ENCODE measurements at places on chromosomes 11 and 22.

- DNase-seq = no peak
These were observed 27.5 kb downstream of the DSCAML1 start for GRCh38 chr11:117769533-117769932.

DNA sequence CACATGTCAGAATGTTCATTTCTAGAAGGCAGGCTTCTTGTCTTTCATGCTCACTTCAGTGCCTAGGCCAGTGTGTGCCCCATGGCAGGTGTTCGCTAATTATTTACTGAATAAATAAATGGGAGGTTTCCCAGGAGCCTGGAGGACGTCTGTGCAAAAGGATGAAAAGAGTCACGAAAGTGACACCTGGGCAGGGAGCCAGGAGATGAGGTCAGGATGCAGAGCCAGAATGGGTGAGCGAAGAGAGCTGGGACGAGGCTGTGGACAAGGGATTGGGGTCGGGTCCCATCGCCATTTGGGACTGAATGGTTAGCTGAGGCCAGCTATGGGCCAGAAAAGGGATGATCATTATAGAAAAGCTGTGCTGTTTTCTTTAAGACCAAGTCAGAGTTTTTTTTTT lies 560.4 kb downstream of the TBC1D22A start:
- DNase-seq = no peak

DNA sequence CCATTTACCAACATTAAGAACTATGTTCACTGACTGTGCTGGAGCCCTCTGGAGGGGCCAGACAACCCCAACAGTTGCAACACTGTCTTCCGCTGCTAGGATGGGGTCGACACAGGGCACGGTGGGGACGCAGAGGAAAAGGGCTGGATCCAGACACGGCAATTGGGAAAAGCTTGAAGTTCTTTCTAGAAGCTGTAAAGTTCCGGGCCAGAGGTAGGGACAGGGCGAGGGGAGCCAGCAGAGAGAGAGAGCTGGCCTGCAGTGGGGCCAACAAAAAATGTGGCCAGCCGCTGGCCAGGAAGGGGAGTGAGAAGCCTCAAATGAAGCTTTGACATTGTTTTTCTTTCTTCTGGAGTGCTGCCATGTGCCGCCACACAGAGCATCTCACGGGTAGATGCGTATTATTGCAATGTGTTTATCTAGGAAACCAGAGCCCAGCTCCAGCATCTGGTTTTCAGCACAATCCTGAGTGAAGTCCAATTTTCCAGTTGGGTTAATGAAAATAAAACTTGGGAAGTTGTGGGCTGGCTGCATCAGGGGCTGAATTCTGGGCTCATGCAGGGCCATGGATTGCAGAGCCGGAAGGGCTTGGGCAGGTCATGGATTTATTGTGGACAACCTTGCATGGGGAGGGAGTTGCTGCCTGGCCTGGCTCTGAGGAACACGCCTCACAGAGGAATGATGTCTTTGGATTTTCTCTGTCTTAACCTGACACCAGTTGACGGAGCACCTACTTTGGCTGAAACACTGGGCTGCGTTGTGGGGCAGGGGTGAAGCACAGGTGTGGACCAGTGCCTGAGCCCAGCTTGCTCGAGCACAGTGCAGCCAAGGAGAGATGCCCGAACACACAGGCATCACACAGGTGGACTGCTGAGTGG lies 67.6 kb upstream of the AMPD3 start:
- DNase-seq = no peak

DNA sequence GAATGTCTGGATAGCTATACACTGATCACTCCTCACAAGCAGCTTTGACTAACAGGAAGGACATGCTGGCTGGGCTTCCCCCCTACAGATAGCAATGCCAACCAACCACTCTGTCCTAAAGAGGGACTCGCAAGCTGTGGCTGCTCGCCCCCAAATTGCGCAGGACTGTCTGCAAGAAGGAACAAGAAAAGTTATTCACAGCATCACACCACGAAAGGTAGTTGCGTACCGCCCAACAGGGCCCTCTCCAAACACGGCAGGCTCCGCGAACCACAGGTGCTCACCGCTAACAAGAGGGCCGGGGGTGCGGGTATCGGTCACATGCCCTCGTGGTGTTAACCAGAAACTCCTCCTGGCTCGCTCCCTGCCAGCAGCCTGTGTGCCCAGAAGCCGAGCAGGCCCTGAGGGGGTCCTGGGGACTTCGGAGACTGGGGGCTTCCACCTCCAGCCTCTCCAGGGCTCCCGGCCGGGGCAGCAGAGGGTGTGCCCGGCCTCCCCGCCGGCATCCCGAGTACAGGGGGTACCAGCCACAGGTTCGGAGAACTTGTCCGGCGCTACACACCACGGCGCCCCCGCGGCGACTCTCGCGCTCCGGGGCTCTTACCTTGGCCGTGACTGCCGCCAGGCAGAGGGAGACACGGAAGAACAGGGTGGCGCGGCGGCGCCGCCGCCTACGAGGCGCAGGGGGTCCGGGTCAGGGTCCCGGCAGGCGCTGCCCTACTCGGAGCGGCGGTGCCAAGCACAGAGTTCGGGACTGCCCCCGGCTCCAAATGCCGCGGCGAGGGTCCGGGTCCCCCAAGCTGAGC lies 682 bp downstream of the LARGE1 start:
- DNase-seq = no peak

DNA sequence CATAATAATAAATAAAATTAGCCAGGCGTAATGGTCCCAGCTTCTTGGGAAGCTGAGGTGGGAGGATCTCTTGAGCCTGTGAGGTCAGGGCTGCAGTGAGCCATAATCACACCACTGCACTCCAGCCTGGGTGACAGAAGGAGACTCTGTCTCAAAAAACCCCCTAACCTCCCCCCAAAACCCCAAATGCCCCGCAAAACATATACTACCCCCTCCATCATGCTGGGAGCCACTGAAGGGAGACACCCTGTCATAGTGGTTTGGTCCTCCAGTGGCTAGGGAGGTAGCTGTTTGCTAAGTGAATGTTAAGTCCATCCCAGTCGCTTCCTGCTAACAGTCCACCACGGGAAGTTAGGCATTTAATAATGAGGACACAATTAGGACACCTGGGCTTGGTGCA lies 125.0 kb downstream of the ABTB2 start:
- no peak for DNase-seq

DNA sequence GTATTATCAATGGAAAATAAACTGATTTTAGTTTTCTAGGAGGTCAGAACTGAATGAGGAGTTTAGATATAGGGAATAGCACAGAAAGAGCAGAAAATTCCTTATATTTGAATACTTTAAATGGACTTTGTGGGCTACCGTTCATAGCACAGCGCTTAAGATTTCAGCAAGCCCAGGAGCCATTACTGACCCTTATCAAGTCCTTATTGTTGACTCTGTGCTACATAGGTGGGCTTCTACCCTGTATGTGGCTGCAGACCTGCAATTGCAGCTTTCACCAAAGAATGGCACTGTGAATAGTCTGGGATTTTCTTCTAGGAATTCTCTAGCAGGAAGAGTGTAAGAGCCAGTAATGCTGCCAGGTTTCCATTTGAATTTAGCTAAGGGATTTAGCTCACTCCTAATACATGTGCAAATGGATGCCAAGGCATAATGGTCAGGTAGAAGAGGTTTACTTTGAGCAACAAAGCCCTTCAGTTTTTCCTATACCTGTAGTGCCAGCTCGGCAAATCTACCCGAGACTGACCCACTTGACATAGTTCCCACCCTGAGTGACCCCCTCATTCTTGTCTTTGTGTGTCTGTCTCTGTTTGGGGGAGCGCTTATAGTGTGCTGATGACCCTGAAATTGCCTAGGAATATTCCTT lies 42.5 kb upstream of the DLAT start:
- DNase-seq = no peak

DNA sequence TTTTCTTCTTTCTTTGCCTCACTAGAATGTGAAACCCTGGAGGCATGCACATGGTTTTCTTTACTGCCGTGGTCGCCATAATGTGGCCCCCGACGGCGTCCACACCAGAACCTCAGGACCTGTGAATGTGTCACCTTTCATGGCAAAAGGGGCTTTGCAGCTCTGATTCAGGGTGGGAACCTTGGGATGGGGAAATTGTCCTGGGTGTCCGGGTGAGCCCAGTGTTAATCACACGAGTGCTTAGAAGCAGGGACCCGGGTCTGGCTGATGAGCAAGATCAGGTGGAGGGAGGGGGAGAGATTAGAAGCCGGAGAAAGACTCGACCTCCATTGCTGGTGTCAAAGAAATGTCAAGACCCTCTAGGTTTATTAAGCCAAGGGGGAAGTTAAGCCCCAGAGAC lies 74.7 kb upstream of the SHISAL1 start:
- no peak for DNase-seq

DNA sequence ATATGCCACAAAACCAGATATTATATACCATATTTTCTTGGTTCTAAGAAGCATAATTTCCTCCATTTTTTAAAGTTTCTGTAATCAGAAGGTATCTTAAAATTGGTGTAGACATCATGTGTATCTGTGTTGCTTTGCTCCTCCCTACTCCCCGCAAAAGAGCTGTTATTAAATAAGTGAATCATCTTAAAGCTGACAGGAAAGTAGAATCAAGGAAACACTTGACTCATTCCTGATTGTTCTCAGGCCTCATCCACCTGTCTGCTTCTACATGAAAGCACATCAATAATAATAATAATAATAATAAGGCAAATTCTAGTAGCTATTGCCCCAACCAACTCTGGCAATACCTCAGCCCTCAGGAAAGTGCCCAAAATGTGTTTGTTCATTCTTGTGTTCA lies 26.2 kb upstream of the GUCY1A2 start:
- DNase-seq = no peak

- no peak for DNase-seq
These were observed 51.3 kb upstream of the CD44 start for GRCh38 chr11:35087648-35088047.

GRCh38 chr11:75526192-75526541 lies 426 bp upstream of the GDPD5 start:
- no peak for DNase-seq

GRCh38 chr11:11250470-11250869 lies 102.6 kb downstream of the CSNK2A3 start:
- no peak for DNase-seq

DNA sequence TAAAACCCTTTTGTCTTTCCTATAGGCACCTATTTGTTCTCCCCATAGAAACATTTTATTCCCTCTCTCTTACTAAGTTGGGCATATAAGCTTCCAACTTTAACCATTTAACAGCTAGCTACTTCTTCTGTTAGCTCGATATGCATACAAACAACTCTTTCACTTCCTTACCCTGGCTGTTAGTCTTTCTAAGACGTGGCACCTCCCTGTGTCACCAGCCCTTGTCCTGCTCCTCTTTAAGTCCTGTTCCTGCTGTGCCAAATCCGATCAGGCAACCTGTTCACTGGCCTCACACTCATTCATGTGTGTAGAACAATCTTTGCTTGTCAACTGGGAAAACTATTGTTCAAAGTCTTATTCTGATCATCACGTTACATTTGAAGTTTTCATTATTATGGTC lies 1376.1 kb upstream of the TENM4 start:
- DNase-seq = no peak

- DNase-seq = no peak
These were observed 1126.7 kb upstream of the CCDC90B start for GRCh38 chr11:84412862-84413261.

GRCh38 chr22:38239101-38239761 lies 33.6 kb downstream of the TMEM184B start:
- no peak for DNase-seq

GRCh38 chr11:77560605-77561004 lies 29.1 kb upstream of the AQP11 start:
- no peak for DNase-seq

GRCh38 chr11:62181097-62181496 lies 8.9 kb upstream of the SCGB1D1 start:
- DNase-seq = no peak

DNA sequence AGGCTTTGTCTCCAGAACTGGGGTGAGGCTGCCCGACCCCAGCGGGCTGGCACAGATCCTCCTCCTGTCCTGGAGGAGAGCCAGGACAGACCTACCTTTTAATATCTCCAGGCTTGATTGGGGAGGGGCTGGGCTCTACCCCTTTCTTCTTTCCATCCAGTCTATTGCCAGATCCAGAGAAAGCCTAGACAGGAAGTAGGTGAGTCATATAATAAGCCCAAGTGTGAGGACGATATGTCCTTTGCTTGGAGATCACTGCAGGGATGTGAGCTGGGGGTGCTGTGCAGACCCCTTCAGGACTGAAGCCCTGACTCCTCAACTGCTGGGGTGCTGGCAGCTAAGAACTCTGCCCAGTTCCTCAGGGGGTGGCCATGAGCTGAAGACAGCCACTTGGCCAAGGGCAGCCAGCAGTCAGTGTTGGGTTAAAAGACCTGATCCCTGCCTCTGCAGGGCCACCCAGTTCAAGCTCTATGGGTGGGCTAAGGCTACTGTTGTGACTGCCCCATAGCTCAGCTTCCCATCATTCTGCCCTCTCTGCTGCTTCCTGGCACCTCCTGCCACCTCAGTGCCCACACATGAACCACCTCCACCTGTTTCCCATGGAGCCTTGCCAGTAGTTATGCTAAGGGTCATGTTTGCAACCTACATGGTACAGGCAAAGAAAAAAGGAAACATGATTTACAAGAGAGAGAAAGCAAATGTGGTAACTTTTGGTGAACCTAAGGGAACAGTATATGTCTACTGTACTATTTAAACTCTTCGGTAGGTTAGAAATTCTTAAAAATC lies 8.3 kb upstream of the C22orf39 start:
- no peak for DNase-seq

DNA sequence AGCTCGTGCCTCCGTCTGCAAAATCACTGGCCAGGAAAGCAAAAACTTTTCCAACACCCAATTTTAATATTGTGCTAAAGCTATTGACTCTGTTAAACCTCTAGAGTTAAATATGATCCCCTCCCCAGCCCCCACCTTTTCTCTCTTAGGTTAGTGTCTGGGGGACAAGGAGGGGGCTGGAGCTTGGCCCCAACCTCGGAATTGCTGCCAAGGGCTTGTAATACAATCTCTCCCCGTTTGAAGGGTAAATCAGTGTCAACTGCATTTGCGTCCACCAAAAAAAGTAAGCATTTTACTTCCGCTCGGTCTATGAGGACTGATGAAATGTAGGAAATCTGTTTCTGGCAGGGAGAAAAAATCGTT lies at the start of gene GAS2:
TSS of gene GAS2 (plus strand) at position 287 of the 363 bp plus-strand sequence. CDS start 8,259 bp downstream, outside the sequence.
- DNase-seq = no peak

DNA sequence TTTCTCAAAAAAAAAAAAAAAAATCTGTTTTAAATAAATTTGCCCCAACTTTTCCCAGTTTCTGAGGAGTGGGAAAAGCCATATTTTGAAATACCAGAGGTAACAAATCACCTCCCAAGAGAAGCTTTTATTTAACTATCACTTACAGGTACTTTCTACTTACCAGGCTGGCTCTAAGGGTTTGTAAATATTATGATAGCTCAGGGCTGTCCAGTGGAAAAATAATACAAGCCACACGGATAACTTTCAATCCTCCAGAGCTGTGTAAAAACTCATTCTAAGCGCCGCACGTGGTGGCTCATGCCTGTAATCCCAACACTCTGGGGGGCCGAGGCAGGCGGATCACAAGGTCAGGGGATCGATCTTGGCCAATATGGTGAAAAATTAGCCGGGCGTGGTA lies 5.6 kb upstream of the SEC14L4 start:
- no peak for DNase-seq

- peak; percentile 56 for DNase-seq
These were observed 583 bp downstream of the TAF1D start for GRCh38 chr11:93740730-93741093.

- DNase-seq = no peak
These were observed 644 bp downstream of the SPTY2D1 start for GRCh38 chr11:18633256-18634139.
